ENCODE measurements at places on chromosomes 4 and X.

GRCh38 chrX:49166914-49167739 lies 4.6 kb downstream of the MAGIX start:
- no peak for DNase-seq

DNA sequence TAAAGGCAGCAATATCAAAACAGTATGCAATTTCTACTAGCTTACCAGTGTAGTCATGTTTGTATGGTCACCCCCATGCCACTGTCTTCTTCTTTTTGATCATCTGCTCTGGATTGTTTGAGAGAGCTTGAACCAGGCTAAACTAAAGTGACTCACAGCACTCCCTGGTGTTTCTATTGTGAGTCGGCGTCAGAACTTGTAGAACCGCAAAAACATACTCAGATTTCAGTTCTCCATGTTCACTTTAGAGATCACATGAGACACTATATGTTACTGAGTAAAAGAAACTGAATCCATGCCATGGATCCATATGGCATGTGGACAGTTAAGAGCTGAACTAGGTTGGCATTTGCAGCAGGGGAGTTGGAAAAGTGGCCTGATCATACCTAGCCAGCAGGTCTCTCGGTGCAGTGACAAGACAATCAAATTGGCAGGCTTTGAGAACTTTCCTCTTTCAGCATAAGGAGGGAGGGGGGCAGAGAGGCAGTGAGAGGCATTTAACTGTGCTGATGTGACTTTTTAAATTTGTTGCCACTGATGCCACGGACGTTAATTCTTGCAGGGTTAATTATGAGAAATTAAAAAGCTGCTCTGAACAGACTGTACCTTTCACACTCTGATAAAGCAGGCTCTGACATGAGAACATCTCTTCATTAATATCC lies 88.4 kb downstream of the AFF2 start:
- DNase-seq = no peak

GRCh38 chr4:175947117-175947722 lies 118.4 kb upstream of the WDR17 start:
- no peak for DNase-seq

DNA sequence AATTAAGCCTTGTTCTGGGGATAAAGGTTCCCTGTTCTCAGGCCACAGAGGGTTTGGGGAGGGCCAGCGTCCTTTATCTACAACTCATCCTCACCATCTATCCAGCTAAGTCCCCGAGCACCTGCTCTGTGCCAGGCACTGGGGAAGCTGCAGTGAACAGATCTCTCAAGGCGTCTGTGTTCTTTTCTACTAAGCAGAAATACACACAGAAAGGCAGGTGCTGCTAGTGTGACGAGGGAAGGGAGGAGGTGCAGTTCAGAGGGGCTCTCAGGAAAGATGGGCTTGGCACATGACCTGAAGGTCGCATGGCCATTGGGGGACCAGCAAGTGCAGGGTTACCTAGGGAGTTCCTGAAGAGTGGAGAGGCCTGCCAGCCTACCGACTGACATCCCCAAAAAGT lies 352.2 kb downstream of the NR3C2 start:
- no peak for DNase-seq

GRCh38 chr4:3836756-3837601 lies 70.8 kb downstream of the ADRA2C start:
- no peak for DNase-seq

DNA sequence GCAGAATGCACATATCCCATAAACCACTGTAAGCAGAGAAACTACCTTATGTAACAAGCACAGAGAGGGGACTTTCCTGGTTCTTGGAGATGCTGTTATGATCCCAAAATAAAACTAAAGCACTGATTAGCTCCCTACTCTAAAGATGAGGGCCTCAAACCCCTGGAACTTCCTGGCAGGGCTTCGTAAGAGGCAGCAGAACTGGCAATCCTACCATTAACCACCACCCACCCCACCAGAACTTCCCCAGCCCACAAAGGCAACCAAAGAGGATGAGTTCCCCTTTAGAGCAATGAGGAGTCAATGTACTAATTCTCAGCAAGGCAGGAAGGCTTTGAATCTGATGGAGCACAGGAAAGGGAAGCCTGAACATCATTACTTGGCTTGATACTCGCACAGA lies 436.5 kb upstream of the FRG1 start:
- DNase-seq = no peak

GRCh38 chr4:41028392-41029076 lies 185.8 kb downstream of the APBB2 start:
- no peak for DNase-seq

DNA sequence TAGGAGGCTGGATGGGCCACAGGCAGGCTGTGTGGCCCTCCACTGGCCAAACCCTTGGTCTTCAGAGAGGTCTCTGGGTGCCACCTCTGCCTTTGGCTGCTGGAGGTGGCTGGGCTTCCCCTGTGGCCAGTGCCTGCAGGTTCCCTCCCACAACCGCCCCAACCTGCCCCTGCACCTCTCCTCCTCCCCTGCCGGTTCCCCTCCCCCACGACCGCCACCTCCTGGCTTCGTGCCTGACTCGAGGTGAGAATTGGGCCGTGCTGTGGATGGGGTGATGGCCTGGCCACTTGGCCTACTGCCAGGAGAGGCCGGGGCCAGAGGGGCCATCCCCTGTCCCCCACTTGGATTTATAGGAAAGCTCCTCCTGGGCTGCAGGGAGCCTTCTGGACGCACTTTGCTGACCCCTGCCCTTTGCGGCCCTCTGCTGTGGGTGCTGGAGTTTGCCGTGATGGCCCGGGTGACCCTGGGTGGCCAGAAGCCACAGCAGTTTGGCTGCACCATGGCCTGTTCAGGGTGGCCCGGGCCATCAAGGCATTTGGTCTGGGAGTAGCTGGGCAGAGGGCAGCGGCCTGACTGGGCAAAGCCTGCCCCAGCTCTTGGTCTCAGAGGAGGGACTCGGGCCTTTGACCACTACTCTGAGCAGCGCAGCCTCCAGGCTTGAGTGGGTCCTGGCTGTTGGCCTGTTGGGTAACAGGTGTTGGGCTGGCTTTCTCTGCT lies 3.8 kb downstream of the NAT8L start:
- no peak for DNase-seq

- no peak for DNase-seq
Measured at GRCh38 chr4:176287546-176287945, 18.5 kb upstream of the ASB5 start.

- no peak for DNase-seq
Measured at GRCh38 chrX:126339928-126340327, 173.8 kb upstream of the DCAF12L2 start.

- no peak for DNase-seq
Measured at GRCh38 chr4:132513491-132513890, 635.6 kb upstream of the PCDH10 start.

DNA sequence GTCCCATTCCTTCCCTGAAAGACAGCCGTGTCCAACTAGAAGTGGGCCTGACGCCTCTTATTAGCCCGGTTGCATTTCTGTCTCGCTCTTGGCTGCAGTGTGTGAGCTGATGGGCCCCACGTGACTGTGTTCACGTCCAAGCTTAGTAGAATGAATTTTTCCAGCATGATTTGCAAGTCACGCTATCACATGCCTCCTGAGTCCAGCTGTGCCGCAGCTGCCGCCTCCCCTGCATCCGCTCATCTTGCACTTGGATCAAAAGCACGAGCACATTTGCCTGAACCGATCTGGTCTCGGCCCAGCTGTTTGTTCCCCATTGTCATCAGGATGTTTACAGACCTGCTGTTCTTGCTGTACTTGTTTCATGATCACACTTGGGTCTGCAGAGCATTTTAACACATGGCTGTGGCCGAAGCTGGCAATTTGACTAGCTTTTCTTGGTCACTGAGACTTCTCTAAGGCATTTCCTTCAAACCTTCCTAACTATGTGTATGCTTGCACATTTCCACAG lies 126.5 kb downstream of the KIT start:
- no peak for DNase-seq

DNA sequence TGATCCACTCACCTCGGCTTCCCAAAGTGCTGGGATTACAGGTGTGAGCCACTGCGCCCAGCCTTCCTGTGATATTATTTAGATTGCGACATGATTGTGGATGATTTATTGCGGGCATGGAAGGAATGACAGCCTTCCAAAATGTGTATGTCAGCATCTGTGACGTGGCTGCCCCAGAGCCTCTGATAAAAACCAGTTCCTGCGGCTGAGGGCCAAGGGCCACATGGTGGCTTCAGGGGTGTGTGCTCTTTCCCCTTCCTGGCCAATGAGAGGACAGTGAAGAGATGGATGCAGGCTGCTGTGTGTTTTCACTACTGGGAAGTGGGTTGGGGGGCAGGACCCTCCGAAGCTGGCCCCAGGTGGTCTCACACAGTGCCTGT lies 57.4 kb upstream of the HGFAC start:
- no peak for DNase-seq

DNA sequence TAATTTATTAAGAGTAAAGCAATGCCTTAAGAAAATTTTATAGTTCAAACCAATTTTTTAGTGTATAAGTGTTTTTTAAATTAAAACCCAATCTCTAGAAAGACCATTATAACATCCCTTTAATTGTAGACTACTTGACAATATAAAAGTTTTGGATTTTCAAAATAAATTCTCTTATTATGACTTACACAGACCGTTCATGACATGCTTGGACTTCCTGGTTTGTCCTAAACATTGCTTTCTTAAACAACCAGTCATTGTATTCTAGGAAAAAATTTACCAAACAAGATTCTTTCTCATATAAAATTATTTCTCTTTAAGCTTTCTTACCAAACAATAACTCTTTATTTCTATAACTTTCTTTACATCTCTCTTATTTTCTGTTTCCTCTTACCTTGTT lies 49.0 kb upstream of the CXorf51A start:
- no peak for DNase-seq

GRCh38 chr4:83855044-83855443 lies 319.1 kb downstream of the GPAT3 start:
- DNase-seq = no peak

DNA sequence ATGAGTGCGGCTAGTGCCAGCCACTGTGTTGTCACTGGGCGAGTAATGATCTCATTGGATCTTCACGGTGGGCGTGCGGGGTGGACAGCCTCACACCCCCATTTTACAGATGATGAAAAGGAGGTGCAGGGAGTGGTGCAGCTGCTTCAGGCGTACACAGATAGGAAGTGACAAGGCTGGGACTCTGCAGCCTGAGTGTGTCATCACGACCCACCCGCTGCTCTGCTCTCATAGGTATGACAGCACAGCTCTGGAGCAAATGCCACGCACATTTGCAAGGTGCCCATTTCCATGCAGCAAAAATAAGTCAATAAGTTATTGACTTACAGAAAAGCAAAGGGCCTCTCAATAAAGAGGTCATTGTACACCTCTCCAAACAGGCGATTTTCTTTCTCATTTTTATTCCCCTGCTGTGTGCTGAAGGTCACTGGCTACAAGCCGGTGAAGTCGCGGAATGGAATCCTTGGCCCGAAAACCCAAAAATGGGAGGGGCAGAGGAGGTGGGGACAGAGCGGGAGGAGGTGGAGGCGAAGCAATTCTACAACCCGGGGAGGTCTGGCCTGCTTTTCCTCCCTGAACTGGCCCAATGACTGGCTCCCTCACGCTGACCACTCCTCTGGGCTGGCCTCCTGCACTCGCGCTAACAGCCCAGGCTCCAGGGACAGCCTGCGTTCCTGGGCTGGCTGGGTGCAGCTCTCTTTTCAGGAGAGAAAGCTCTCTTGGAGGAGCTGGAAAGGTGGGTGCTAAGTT lies at the start of gene SOD3:
Gene SOD3, plus strand, starts transcription at position 658 of the 750 bp plus-strand sequence. CDS start 3,949 bp downstream, outside the sequence.
- DNase-seq = no peak

DNA sequence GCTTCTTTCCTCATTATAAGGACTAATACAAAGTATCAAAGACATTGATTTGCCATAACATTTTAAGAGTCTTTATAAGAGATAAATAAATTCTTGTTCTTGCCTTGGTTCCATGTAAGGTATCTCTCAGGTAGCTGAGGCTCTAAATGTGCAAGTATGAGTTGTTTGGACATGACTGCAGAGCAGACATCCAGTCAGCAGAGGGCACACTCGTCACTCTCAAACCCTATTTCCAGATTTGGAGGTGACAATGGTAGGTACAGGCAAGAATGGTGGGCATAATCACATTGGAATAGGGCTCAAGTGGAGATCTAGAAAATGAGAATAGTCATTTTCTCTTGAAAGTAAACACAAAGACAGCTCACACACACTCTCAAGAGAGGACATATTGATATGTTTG lies 133.3 kb upstream of the ZIC3 start:
- DNase-seq = no peak

DNA sequence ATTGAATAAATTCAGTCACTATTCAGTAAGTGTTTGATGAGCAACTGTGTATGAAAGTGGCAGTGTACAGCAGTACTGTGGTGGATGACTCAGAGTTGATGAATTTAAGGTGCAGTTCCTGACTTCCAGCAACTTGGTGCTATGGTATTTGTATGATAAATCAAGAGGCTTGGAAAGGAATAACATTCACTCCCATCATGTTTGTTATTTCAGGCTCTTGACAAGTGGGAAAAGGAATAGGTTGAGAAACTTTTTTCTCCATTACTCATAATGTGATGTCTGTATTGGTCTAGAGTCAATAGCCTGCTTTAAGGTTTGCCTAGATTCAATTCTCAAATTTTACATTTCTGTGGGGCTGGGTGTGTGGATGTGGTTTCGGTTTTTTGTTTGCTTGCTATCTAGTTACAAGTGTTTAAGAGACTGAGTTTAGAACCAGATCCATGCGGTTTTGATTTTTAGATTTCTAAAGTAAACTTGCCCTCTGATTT lies 35.1 kb upstream of the CYP2U1 start:
- DNase-seq = no peak

GRCh38 chr4:157314906-157315305 lies 94.4 kb downstream of the GRIA2 start:
- no peak for DNase-seq

GRCh38 chr4:108013955-108014354 lies 24.3 kb downstream of the HADH start:
- DNase-seq = no peak

Measured in GM12891 (cell line).